Calu3 (cell line): ENCODE measurements at places on chromosomes 7 and 10. TPM values are rescaled to one million over a fixed set of nuclear protein-coding genes. Genes with fewer than 3 reads are reported as not detected.

GRCh38 chr10:32266979-32267378 lies 80.0 kb downstream of the EPC1 start:
- DNase-seq, result no peak

TWIST1 gene
- total RNA-seq, result 2.4 and 2.9 TPM in 2 replicates

CNTNAP2 gene
- 0.29 and 1.1 TPM in 2 replicates for total RNA-seq

- DNase-seq, result no peak
These were observed 76.0 kb downstream of the HGF start for GRCh38 chr7:81693894-81694293.

STEAP4 gene
- 7.4 and 11.3 TPM in 2 replicates for total RNA-seq

DNA sequence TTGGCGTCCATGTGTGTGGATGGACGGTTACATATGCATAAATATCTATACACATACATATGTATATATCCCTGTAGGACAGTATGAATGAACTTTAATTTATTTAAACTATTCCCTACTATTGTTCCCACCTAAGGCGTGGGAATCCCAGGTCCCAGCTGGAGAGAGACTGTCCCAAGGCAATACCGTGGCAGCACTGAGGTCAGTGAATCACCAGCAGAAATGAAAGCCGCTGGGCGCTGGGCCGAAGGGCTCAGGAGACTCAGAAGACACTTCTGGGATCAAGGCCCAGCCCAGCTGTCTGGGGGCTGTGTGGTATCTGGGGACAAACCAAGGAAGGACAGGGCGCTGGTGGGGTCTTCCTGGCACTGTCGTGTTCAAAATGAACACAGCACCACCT lies 49.6 kb upstream of the MYL10 start:
- no peak for DNase-seq

DNA sequence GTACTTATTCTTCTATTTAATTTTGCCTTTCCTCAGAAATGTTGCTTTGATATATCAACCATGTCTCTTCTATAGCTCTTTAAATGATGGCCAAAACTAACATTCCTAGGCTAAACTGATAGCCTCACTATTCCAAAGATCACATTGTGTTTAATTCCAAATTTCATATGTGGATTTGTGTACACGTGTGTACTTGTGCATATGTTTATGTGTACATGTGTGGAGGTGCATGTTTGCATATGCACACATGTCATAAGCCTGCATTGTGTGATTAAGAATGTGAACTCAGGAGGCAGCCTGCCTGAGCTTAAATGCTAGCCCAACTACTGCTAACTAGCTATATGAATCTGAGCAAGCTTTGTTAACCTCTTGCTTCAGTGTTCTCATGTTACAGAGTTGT lies 426.5 kb downstream of the GFRA1 start:
- no peak for DNase-seq

MEOX2 gene
- 8.7 and 12.6 TPM in 2 replicates for total RNA-seq

GRCh38 chr10:5465976-5466450 lies 33.4 kb downstream of the CALML5 start:
- DNase-seq, result no peak

BMI1 gene
- total RNA-seq, result 31.2 and 41.6 TPM in 2 replicates

CPA2 gene
- total RNA-seq, result not detected in 2 replicates

- DNase-seq, result no peak
These were observed 60.7 kb downstream of the ZRANB1 start for GRCh38 chr10:125002423-125003145.

DNA sequence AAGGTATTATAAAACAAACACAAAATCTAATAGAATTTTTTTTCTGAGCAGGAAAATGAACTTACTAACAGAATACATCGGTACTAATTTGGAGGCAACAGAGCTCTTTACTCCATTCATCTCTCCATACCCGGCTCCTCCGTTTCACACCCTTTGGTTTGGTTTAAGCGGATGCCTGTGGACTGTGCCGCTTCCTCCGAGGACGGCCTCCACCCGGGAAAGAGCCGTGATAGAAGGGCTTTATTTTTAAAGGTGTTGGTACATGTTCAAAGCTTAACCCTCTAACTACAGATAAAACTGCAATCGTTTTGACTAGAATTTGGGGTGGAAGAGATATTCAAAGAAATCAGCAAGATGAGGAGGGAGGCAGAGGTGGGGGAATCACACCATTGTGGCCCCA lies 1.9 kb downstream of the VIPR2 start:
- no peak for DNase-seq

DNA sequence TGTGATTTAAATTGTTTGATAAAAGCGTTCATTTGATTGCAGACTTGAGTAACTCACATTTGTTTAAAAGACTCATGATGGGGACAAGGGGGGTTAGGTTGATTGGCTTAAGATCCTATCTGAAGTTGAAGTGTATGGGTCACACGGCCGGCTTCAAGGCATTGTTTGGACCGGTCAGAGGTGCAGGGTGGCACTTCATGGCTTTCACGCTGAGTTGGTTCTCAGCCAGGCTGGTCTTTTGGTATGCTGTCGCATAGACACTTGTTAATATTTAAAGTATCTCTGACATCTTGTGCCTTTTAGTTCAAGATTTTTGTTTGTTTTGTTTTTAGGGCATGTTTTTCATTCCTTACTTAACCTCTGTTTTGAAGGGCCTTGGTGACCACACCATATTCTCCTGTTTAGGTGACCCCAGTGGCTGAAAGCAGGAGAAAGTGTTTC lies 58.1 kb downstream of the CCNY start:
- DNase-seq, result no peak

NXPH1 gene
- not detected in 2 replicates for total RNA-seq

RGS10 gene
- total RNA-seq, result 8.3 and 10.8 TPM in 2 replicates
